Placental pericyte (primary cell): ENCODE measurements at places on chromosomes 12 and 14. TPM values are rescaled to one million over a fixed set of nuclear protein-coding genes. Genes with fewer than 3 reads are reported as not detected.

Gene IKZF4
- total RNA-seq = 2.8 and 4.9 TPM in 2 replicates

Gene DBX2
- not detected in 2 replicates for total RNA-seq

Gene NRXN3
- 0.22 and 0.72 TPM in 2 replicates for total RNA-seq

Gene KRT81
- total RNA-seq = 0.14 TPM in 1 of 2 replicates, not detected in the other

Gene TOMM20L
- total RNA-seq = not detected in 2 replicates

Gene CD27
- 0.29 TPM in 1 of 2 replicates, not detected in the other for total RNA-seq

Gene RND1
- total RNA-seq = 0.44 TPM in 1 of 2 replicates, not detected in the other
